ENCODE measurements at places on chromosomes 7 and 10.
A peak's percentile ranks its signal among the peaks of the same experiment; 100 is the strongest.

DNA sequence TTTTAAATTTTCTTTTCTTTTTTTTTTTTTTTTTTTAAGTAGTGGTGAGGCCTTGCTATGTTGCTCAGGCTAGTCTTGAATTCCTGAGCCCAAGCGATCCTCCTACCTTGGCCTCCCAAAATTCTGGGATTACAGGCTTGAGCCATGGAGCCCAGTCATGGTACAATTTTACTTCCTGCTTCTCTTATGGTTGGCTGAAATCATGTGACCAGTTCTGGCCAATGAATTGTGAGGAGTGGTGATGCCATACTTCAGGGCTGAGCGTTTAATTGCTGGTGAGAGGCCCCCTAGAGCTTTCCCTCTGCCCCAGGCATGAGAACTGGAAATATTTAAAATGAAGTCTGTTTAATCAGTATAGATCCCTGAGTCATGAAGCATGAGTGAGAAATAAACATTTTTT, 22.2 kb upstream of the BAIAP2L1 start:
- no peak for DNase-seq
- H3K27ac ChIP-seq: no peak overlapping the region
- H3K4me3 ChIP-seq: no peak overlapping the region
- H3K36me3 ChIP-seq: no peaks in the 10 kb centered on the region
- no peaks in the 10 kb centered on the region for H3K27me3 ChIP-seq

- peaks cover 2% of the 10 kb centered on the region for H3K27me3 ChIP-seq
- DNase-seq: no peak
- no peaks in the 10 kb centered on the region for H3K4me1 ChIP-seq
Observed at GRCh38 chr7:93028610-93029009, 89.2 kb downstream of the SAMD9 start.

GRCh38 chr10:78229489-78229888, 195.8 kb downstream of the RPS24 start:
- no peaks in the 10 kb centered on the region for H3K27me3 ChIP-seq
- no peak overlapping the region for H3K27ac ChIP-seq
- no peak for DNase-seq
- no peaks in the 10 kb centered on the region for H3K4me1 ChIP-seq
- no peaks in the 10 kb centered on the region for H3K36me3 ChIP-seq

- no peaks in the 10 kb centered on the region for H3K27me3 ChIP-seq
- DNase-seq: no peak
- H3K4me1 ChIP-seq: peaks cover 24% of the 10 kb centered on the region
- H3K36me3 ChIP-seq: no peaks in the 10 kb centered on the region
- H3K4me3 ChIP-seq: no peak overlapping the region
- no peak overlapping the region for H3K27ac ChIP-seq
Observed at GRCh38 chr7:368651-369475, 78.9 kb downstream of the FOXL3 start.

GRCh38 chr7:5661942-5662341, 119.5 kb downstream of the RNF216 start:
- H3K27ac ChIP-seq: no peak overlapping the region
- DNase-seq: no peak
- H3K4me3 ChIP-seq: no peak overlapping the region
- no peaks in the 10 kb centered on the region for H3K27me3 ChIP-seq
- H3K4me1 ChIP-seq: peaks cover 16% of the 10 kb centered on the region

- no peak for DNase-seq
- no peak overlapping the region for H3K27ac ChIP-seq
- peaks cover 2% of the 10 kb centered on the region for H3K4me1 ChIP-seq
- no peaks in the 10 kb centered on the region for H3K36me3 ChIP-seq
- no peak overlapping the region for H3K4me3 ChIP-seq
Observed at GRCh38 chr7:35263396-35263795, 9.5 kb upstream of the TBX20 start.

DNA sequence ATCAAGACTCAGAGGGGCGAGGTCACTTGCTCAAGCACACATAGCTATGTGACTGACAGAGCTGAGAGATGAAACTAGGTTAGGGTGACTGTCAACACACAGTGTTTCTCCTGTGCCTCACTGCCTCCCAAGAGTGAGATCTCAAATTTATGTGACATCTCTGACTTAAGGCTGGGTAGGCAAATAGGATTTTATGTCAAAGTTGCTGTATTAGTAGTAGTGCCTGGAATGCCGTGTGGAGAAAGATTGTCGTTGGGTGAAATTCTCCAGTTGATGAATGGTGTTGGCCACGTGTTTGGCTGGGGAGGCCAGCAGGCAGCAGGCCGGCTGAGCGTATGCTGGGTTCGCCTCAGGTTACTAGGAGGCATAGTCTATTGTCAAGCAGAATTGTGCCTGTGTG, 148.3 kb upstream of the BMPER start:
- no peaks in the 10 kb centered on the region for H3K27me3 ChIP-seq
- H3K36me3 ChIP-seq: no peaks in the 10 kb centered on the region
- H3K4me3 ChIP-seq: no peak overlapping the region
- no peak overlapping the region for H3K27ac ChIP-seq

DNA sequence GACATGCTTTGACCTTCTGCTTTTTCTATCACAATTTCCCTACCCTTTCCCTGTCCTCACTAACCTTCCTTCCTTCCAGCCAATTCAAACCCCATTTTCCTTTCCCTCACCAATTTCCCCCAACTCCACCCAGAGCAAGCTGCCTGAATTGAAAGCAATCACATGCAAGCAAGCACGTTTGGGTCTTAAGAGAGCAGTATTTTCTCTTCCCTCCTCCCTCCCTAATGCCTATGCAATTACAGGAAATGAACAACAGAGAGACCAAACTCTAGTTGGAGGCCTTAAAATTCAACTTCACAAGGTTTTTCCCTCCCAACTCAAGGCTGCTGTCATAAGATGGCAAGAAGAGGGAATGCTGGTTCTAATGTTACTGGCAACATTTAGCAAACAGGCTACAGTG, 117.2 kb downstream of the MYOF start:
- no peaks in the 10 kb centered on the region for H3K27me3 ChIP-seq
- H3K4me3 ChIP-seq: no peak overlapping the region
- DNase-seq: no peak
- H3K27ac ChIP-seq: no peak overlapping the region

GRCh38 chr7:106954840-106955239, 89.7 kb upstream of the PRKAR2B start:
- no peaks in the 10 kb centered on the region for H3K4me1 ChIP-seq
- no peak for DNase-seq
- H3K27ac ChIP-seq: no peak overlapping the region
- no peaks in the 10 kb centered on the region for H3K27me3 ChIP-seq
- H3K4me3 ChIP-seq: no peak overlapping the region
- H3K36me3 ChIP-seq: no peaks in the 10 kb centered on the region

- H3K27ac ChIP-seq: no peak overlapping the region
- H3K4me3 ChIP-seq: no peak overlapping the region
Observed at GRCh38 chr7:148727501-148728278, 29.0 kb downstream of the CUL1 start.

GRCh38 chr10:6185039-6185716, 17.6 kb upstream of the PFKFB3 start:
- H3K4me3 ChIP-seq: no peak overlapping the region
- DNase-seq: no peak
- H3K4me1 ChIP-seq: peaks cover 11% of the 10 kb centered on the region
- no peaks in the 10 kb centered on the region for H3K36me3 ChIP-seq

DNA sequence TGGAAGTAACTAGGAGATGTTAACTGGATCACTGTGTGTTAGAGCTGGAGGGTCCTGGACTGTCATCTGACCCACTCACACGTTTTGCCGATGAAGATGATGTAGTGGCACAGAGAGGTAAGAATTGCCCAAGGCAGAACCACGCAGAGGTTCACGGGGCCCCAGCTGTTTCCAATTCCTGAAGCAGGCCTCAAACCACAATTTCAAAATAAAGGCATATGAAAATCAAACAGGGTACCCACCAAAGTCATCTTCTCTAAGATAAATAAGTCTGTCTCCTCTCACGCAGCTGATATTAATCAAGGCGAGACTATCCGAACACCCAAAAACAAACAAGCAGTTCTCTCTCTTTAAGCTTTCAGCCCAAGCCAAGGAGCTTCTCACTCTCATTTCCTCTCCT, 113.3 kb upstream of the JCAD start:
- H3K27ac ChIP-seq: no peak overlapping the region
- H3K36me3 ChIP-seq: no peaks in the 10 kb centered on the region

GRCh38 chr7:2521341-2521745, 1.8 kb downstream of the LFNG start:
- H3K27ac ChIP-seq: peak overlapping the region; percentile 93
- H3K27me3 ChIP-seq: no peaks in the 10 kb centered on the region
- H3K4me3 ChIP-seq: peak overlapping the region; percentile 93
- H3K36me3 ChIP-seq: peaks cover 19% of the 10 kb centered on the region
- H3K4me1 ChIP-seq: peaks cover 52% of the 10 kb centered on the region

- H3K36me3 ChIP-seq: no peaks in the 10 kb centered on the region
- no peaks in the 10 kb centered on the region for H3K4me1 ChIP-seq
- no peak overlapping the region for H3K27ac ChIP-seq
- H3K4me3 ChIP-seq: no peak overlapping the region
Observed at GRCh38 chr10:5469353-5470061, 29.9 kb downstream of the CALML5 start.

DNA sequence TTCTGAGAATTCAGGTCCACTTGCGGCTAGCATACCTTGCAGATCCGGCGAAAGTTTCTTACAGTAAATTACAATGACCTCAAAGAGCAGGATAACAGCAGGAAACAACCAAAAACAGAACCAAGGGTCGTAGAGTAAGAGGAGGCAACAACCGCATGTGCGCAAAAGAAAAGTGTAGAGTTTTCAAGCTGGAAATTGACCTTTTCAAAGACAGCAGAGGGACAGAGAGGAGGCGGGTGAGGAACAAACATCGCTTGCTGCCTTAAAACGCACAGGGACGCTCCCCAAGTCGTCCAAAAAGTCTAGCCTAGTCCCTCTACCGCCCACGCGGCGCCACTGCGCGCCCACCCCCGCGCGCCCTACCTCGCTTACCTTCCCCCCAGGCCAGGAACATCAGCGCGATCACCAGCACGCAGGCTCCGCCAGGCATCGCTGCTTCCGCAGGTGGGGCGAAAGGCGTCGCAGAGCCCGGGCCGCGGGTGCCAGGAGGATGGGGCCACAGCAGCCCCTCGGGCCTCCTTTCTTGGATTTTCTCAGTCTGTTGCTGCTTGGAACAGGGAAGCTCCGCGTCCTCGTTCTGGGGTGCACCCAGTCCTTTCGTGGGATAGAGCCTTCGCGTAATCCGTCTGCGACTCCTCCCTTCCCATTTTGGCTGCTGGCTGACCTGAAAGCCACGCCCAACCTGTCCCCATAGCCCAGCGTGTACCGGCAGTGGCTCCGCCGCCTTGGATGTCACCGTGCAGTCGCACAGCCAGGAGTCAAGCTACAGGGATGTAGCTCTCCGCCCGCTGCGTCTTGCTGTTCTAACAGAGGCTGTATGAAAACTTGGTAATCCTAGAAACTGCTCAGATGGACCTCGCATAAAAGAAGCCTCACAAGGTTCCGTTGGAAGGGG, at the start of gene VWDE:
TSS of gene VWDE (minus strand) at position 579 of the 895 bp plus-strand sequence. CDS start at position 430, 149 bp downstream.
- peaks cover 10% of the 10 kb centered on the region for H3K4me1 ChIP-seq
- peak; percentile 52 for DNase-seq
- no peaks in the 10 kb centered on the region for H3K27me3 ChIP-seq
- no peaks in the 10 kb centered on the region for H3K36me3 ChIP-seq
- H3K4me3 ChIP-seq: peak within 1 kb of the TSS; percentile 62
- peak within 1 kb of the TSS; percentile 21 for H3K27ac ChIP-seq
